ENCODE measurements at places on chromosomes 7 and 10.

- H3K27me3 ChIP-seq: no peaks in the 10 kb centered on the region
- DNase-seq: no peak
- H3K4me1 ChIP-seq: no peaks in the 10 kb centered on the region
Measured at GRCh38 chr10:62341419-62341818, 32.8 kb upstream of the ZNF365 start.

DNA sequence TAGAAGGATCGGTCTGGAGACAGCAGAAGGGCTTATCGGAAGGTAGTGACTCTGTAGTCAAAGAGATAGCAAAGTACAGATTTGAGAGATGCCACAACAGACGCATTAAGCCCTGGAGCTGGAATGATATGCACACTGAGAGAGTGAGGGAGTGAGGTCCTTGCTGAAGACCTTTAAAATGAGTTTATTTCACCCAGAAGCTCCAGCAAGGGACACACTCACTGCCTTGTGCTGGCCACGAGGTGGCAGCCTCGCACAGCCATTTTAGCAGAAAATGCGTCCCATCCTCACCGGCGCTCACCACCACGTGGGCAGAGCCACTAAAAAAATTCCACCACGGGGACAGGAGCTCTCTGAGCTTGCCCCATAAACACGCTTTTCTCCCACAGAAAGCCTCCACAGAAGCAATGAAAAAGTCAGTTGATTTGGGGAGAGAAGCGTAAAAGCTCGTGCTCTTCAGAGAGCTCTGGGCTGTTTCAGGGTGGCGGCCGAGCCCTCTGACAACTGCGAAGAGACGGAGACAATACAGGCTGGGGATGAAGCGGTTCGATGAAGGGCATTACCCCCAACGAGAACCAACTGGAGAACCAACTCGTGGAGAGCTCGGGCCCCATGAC lies 163.0 kb upstream of the KLF14 start:
- H3K4me1 ChIP-seq: peaks cover 14% of the 10 kb centered on the region
- no peak overlapping the region for H3K4me3 ChIP-seq
- H3K27me3 ChIP-seq: peaks cover 2% of the 10 kb centered on the region
- no peaks in the 10 kb centered on the region for H3K36me3 ChIP-seq

GRCh38 chr10:132554991-132555647 lies 17.5 kb downstream of the INPP5A start:
- no peaks in the 10 kb centered on the region for H3K4me1 ChIP-seq
- no peak overlapping the region for H3K4me3 ChIP-seq
- no peak overlapping the region for H3K27ac ChIP-seq

DNA sequence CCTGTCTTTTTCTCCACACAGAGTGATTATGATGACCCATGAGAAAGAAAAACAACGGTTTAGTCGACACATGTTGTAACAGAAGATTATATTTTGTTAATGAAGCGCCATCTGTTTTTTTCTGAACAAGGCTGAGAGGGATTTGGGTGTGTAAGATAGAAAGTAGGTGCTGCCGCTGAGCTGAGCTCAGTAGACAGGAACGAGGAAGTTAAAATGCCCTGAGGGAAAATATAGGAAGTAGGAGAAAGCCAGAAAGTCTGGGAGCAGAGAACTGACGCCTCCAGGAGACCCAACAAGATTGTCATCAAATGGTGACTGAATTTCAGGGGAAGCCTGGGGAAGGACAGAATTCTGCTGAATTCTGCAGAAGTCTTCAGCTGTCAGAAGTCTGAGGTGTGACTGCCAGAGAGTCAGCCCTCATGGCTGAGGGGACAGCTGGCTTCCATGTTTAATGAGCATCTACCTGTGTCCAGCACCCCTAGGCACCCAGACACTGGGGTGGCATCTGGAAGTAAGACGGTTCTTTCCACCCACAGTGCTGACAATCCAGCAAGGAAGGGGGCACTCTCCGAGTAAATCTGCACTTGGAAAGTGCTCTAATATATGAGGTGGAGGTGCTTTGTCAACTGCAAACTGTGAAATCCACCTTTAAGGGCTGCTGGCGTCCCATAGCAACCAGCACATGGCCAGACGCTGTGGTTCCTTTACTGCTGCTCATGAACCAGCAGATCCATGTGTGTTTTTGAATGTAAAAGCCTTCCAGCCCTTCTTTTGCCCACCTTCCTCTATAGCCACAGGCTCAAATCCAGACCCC lies 12.5 kb upstream of the TSPAN15 start:
- H3K27me3 ChIP-seq: no peaks in the 10 kb centered on the region
- H3K4me3 ChIP-seq: no peak overlapping the region
- DNase-seq: peak; percentile 51
- no peaks in the 10 kb centered on the region for H3K4me1 ChIP-seq
- peak overlapping the region; percentile 92 for H3K27ac ChIP-seq
- H3K36me3 ChIP-seq: no peaks in the 10 kb centered on the region

- DNase-seq: no peak
- H3K4me3 ChIP-seq: no peak overlapping the region
Measured at GRCh38 chr7:128939861-128940410, 2.2 kb downstream of the IRF5 start.

DNA sequence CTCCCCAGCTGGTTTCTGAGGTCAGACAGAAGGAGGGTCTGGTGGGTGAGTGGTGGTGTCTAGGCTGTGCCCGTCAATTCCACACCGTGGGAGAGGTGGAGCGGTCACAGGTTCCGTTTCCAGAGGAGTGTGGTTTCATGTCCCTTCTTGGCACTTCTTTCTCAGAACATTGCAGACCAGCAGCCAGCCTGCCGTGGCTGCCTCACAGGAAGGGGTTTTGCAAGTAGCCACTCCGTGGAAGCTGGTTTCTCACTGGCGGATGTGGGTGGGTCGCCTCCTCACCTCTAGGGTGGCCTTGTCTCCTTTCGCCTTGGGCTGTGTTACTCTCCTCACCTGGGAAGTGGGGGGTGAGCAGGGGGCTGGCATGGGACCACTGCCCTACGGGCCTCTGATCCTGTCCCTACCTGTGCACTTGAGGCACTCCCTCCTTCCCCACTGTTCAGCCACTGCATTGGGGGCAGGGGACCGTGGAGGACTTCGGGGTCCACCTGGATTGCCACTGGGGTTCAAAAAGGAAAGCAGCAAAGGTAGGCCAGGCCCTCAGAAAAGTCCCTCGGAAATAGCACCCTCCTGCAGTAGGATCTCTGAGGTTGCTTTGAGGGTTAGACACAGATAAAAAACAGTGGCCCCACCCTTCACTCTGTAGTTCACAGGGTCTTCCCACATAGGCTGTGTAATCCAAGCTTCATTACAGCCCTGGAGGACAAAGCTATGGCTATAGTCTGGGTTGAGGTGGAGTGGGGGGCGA lies 33.9 kb downstream of the TSPAN14 start:
- H3K27ac ChIP-seq: no peak overlapping the region
- no peaks in the 10 kb centered on the region for H3K27me3 ChIP-seq
- peaks cover 47% of the 10 kb centered on the region for H3K4me1 ChIP-seq
- peaks cover 11% of the 10 kb centered on the region for H3K36me3 ChIP-seq
- DNase-seq: no peak

DNA sequence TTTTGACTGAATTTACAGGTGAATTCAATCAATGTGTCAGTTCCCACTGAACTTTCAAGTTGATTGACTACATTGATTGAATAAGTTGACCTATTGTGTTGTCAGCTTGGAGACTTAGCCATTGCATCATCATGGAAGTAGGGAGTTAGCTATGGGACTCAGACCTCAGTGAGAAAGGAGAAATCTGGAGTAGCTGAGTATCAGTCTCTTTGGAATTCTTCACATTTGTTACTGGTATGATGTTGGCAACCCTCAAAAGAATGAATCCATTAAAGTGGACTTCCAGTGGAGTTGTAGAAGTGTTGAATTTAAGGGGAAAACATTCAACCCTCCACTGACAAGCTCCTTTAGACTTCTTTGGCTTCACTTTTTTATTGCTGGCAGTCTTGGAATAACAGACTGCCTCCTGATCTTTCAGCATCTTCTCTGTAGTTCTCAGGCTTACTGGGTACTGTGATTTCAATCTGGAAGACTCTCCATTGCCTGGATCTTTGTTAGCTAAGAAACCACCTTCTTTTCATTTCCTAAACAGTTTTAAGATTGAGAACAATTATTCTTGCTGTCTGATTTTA lies 160.3 kb upstream of the NRP1 start:
- no peak overlapping the region for H3K4me3 ChIP-seq
- H3K36me3 ChIP-seq: no peaks in the 10 kb centered on the region
- DNase-seq: no peak
- H3K27ac ChIP-seq: no peak overlapping the region

- H3K36me3 ChIP-seq: no peaks in the 10 kb centered on the region
- no peak overlapping the region for H3K4me3 ChIP-seq
- no peak for DNase-seq
- no peaks in the 10 kb centered on the region for H3K4me1 ChIP-seq
Measured at GRCh38 chr10:111142092-111142768, 65.4 kb downstream of the ADRA2A start.

GRCh38 chr10:101230183-101230917 lies 1.1 kb upstream of the LBX1 start:
- DNase-seq: peak; percentile 75
- H3K27ac ChIP-seq: no peak overlapping the region
- H3K27me3 ChIP-seq: peaks cover 80% of the 10 kb centered on the region
- H3K36me3 ChIP-seq: no peaks in the 10 kb centered on the region
- H3K4me1 ChIP-seq: peaks cover 5% of the 10 kb centered on the region

GRCh38 chr10:62620491-62620890 lies 184.0 kb upstream of the ADO start:
- H3K27me3 ChIP-seq: no peaks in the 10 kb centered on the region
- peak overlapping the region; percentile 83 for H3K27ac ChIP-seq
- no peak overlapping the region for H3K4me3 ChIP-seq
- DNase-seq: no peak
- H3K36me3 ChIP-seq: no peaks in the 10 kb centered on the region
- no peaks in the 10 kb centered on the region for H3K4me1 ChIP-seq

- no peak overlapping the region for H3K4me3 ChIP-seq
- H3K36me3 ChIP-seq: peaks cover 11% of the 10 kb centered on the region
- no peaks in the 10 kb centered on the region for H3K4me1 ChIP-seq
- H3K27me3 ChIP-seq: no peaks in the 10 kb centered on the region
- peak overlapping the region; percentile 34 for H3K27ac ChIP-seq
- no peak for DNase-seq
Measured at GRCh38 chr10:11286261-11286852, 268.7 kb downstream of the CELF2 start.

DNA sequence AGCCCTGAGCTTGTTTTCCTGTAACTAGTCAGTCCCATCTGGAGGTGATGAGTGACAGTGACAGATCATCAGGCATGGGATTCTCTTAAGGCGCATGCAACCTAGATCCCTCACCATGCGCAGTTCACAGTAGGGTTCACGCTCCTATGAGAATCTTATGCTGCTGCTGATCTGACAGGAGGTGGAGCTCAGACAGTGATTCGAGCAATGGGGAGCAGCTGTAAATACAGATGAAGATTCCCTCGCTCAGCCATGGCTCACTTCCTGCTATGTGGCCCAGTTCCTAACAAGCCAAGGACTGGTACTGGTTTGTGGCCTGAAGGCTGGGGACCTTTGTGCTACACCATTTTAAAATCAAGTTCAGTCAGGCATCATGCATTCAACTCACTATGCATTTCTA lies 221.7 kb downstream of the KIAA1217 start:
- no peaks in the 10 kb centered on the region for H3K36me3 ChIP-seq
- no peak for DNase-seq
- no peaks in the 10 kb centered on the region for H3K27me3 ChIP-seq
- H3K27ac ChIP-seq: no peak overlapping the region
- H3K4me3 ChIP-seq: no peak overlapping the region

GRCh38 chr10:35720366-35720765 lies 78.3 kb upstream of the FZD8 start:
- no peak for DNase-seq
- no peaks in the 10 kb centered on the region for H3K4me1 ChIP-seq
- no peaks in the 10 kb centered on the region for H3K27me3 ChIP-seq
- no peak overlapping the region for H3K27ac ChIP-seq
- no peak overlapping the region for H3K4me3 ChIP-seq

- peak; percentile 10 for DNase-seq
- no peak overlapping the region for H3K4me3 ChIP-seq
- no peaks in the 10 kb centered on the region for H3K27me3 ChIP-seq
Measured at GRCh38 chr7:139874302-139874629, 45.2 kb downstream of the TBXAS1 start.

DNA sequence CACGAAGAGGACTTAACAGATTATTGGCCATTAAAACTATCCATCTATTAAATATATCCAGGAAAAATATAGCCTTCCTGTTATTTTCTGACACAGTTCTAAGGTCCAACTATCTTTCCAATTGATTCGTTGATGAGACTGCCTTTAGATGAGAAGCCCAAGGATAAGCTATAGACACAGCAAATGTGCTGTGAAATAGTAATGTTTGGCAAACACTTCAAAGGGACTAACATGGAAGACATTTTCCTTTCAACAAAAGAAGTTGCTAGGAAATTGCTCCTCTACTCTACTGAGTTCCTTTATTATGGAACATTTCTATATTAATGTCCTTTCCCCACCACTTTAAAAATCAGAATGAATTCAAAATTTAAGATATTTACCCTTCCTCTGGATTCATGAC lies 38.5 kb downstream of the CCDC186 start:
- no peaks in the 10 kb centered on the region for H3K27me3 ChIP-seq
- no peak overlapping the region for H3K27ac ChIP-seq
- DNase-seq: peak; percentile 75
- H3K4me1 ChIP-seq: no peaks in the 10 kb centered on the region
- H3K4me3 ChIP-seq: no peak overlapping the region

GRCh38 chr7:33562996-33563395 lies 342.3 kb upstream of the BMPER start:
- no peaks in the 10 kb centered on the region for H3K36me3 ChIP-seq
- no peak overlapping the region for H3K27ac ChIP-seq
- H3K4me1 ChIP-seq: no peaks in the 10 kb centered on the region
- no peak for DNase-seq

DNA sequence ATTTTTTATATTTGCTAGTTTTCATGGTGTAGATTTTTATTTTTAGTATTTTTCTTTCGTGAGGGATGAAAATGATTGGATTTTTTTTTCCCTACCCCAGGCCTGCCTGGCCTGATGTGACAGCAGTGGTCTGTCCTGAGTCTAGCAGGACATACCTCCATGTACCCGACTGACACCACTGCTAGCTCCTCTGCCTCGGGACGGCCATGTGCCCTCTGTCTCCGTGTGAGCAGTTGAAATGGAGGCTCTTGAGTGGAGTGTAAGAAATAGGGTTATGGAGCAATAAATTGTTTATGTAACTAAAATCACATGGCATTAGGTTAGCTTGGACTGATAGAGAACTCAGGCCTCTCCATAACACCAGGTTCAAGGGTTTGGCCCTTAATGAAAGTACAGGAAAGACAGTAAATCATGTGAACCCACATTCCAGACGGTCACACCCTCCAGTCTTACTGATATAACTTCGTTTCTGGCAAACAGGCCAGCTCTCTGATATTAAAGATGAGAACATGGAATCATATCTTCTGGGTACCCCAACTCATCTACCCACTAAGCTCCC lies 734.1 kb downstream of the KCNMA1 start:
- H3K27ac ChIP-seq: no peak overlapping the region
- H3K4me3 ChIP-seq: no peak overlapping the region
- peaks cover 3% of the 10 kb centered on the region for H3K27me3 ChIP-seq

GRCh38 chr10:92241158-92241500 lies 49.7 kb downstream of the CPEB3 start:
- H3K4me3 ChIP-seq: no peak overlapping the region
- peak overlapping the region; percentile 84 for H3K27ac ChIP-seq
- peaks cover 14% of the 10 kb centered on the region for H3K4me1 ChIP-seq

- DNase-seq: no peak
- no peak overlapping the region for H3K27ac ChIP-seq
- no peak overlapping the region for H3K4me3 ChIP-seq
- no peaks in the 10 kb centered on the region for H3K27me3 ChIP-seq
Measured at GRCh38 chr7:37960483-37960882, 40.0 kb downstream of the EPDR1 start.

Data from lung (tissue), 17 donors.